Suprapubic skin (tissue), 4 donors: ENCODE measurements at places on chromosomes 7 and 10.

- DNase-seq, result no peak
These were observed 5.1 kb upstream of the CDHR3 start for GRCh38 chr7:105958012-105958411.

GRCh38 chr7:32273297-32273696 is 203.1 kb upstream of the PDE1C start:
- no peak for DNase-seq

GRCh38 chr7:98240961-98241673 is 10.9 kb downstream of the TECPR1 start:
- DNase-seq, result no peak

GRCh38 chr10:93071177-93071472 is 2.6 kb upstream of the CYP26A1 start:
- DNase-seq, result no peak

GRCh38 chr10:88080213-88080612 is 216.8 kb downstream of the PTEN start:
- no peak for DNase-seq
